Central memory CD8-positive, alpha-beta T cell (primary cell): ENCODE measurements at places on chromosomes 16 and 17.

DNA sequence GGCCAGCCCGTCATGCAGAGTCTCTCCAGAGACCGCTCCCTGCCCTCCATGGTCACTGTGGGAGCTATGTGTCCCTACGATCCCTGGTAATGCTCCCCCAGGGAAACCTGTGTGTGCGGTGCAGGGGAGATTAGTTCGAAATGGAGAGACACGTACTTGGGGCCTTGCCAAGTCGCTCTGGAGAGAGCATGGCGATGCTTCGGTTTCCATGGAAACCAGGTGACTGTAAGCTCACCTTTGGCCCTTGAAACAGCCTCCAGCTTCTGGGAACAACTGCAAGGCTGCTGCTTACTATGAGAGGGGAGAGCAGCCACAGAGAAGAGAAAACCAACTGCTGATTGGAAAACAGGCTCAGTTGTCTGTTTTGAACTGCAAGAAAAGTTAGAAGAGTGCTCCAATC lies 879.7 kb upstream of the EEF2KMT start:
- no peak for DNase-seq

DNA sequence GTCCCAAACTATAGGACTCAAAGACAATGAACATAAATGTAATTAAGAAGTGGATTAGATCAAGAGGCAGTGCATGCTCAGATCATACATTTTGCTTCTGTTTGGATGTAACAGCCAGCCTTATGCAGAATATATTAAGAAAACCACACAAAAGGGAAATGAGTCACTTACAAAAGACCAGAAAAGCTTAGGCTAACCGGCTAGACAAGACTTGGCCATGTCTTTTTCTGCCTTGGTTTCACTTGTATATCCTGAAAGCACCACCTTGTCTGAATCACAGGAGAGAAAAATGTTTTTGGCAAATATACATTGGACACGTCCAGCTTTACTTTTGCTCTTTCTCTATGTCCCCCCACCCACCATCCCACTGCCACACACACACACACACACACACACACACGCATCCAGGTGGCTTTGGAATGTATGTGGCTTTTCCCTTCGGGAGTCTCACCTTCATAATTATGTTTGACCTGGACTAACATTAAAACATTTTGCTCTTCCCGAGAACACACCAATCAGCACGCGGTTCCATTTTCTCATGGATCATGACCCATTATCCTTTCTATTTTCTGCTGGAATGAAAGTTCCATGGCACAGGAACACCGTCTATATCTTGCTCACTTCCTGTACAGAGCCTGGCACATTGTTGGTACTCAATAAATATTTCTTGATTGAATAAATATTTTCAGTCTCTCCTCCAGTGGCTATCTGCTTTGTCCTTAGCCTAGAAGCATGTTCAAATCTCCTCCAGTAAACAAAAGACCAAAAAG lies 64.6 kb downstream of the CDK5R1 start:
- no peak for DNase-seq

DNA sequence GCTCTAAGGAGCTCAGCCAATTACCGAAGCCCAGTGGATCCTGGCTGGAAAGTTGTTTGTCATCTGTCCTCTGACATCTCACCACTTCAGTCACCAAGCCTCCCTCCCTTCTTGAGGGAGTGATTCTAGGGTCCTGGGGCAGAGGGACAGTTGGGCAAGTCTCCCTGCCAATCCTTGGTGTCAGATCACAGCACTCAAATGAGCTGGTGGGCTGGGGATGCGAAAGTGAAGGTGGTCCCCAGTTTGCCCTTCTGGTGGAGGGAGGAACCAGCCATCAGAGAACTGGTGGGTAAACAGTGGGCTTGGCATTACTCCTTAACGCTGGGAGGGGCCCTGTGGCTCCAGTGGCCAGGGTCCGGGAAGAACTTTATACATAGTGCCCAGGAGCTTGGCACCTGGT lies 4.4 kb upstream of the CALB2 start:
- DNase-seq: no peak

- no peak for DNase-seq
These were observed 9.4 kb upstream of the ATP5MC1 start for GRCh38 chr17:48883171-48883570.

DNA sequence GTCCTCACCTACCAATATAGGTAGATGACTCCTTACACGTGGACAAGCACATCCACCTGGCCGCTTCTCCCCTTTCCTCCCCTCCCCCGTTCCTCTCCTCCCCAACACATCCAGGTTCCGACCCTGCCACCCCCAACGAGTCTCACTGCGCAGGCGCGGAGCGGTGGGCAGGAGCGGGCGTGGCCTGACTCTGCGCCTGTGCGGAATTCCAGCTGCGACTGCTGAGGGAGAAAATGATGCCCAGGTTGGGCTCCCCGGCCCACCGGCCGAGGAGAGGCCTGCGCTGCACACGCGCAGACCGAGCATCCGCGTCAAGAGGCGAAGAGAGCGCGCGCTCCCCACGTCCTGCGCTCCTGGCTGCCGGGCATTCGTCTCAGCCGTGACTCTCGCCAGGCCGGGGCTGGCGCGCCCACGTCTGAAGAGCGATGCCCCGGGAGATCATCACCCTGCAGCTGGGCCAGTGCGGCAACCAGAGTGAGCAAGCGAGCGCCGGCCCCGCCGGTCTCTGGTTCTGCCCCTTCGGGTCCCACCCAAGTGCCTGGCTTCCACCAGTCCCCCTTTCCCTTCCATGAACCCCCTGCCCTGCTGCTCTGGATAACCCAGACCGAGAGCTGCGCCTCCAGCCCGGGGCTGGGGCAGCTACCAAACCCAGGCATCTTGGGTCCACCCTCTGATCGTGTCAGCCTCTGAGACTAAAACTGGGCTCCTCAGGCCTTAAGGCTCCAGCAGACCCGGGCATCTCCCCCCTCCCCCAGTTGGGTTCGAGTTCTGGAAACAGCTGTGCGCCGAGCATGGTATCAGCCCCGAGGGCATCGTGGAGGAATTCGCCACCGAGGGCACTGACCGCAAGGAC lies at the start of gene TUBG2:
Gene TUBG2, plus strand, starts transcription at position 206 of the 853 bp plus-strand sequence. Its CDS starts 220 bp downstream, at position 426.
- no peak for DNase-seq
